ENCODE measurements at places on chromosomes 4 and X.

DNA sequence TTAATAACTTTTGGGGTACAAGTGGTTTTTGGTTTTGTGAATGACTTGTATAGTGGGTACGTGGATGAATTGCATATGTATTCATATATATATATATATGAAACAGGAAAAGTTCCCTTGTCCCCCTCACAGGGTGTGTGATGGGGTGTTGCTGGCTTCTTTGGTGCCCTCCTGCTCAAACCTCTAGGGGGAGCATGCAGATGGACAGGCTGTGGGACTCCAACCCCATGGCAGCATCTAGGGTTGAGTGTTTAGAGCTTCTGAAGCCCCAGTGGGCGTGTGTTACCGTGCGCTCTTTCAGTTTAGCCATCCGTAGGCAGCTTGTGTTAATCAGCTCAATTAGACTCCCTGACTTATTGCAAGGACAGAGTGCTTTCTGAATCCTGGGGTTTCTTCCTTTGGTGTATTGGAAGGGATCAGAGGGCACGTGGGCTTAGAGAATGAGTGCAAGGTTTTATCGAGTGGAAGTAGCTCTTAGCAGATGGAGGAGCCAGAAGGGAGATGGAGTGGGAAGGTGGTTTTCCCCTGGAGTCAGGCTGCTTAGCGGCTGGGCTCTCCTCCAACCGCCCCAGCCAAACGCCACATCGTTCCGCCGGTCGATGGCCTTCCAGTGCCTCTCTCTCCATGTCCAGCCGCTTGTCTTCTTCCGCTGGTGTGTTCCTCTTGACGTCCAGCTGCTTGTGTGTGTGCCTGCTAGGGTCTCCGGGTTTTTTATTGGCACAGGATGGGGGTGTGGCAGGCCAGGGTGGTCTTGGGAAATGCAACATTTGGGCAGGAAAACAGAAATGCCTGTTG lies 674.4 kb upstream of the LCORL start:
- no peaks in the 10 kb centered on the region for H3K4me1 ChIP-seq
- H3K27ac ChIP-seq, result no peak overlapping the region
- H3K36me3 ChIP-seq, result no peaks in the 10 kb centered on the region
- no peak overlapping the region for H3K4me3 ChIP-seq

GRCh38 chrX:20217906-20218305 lies 48.8 kb downstream of the RPS6KA3 start:
- H3K36me3 ChIP-seq, result peaks cover 30% of the 10 kb centered on the region
- H3K27me3 ChIP-seq, result no peaks in the 10 kb centered on the region
- DNase-seq, result no peak
- H3K4me3 ChIP-seq, result no peak overlapping the region
- no peak overlapping the region for H3K27ac ChIP-seq

DNA sequence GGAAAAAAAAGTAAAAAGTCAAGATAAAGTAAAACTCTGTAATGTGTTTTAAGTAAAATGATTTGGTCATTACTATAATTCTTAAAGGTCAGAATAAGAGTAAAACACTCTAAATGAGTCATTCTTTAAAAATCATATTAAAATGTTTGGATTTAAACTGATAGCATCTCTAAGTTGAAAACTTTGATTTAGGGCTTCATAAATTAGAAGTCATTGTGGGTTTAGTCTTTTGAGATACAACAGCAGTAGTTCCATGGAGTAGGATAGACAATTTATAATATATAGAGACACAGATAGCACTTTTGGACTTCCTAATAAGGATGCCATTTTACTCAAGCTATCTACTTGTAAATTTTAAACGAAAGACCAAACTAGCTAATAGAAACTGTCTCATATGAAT lies 77.1 kb upstream of the PABPC4L start:
- H3K27ac ChIP-seq, result no peak overlapping the region
- H3K4me3 ChIP-seq, result no peak overlapping the region
- DNase-seq, result no peak
- H3K4me1 ChIP-seq, result no peaks in the 10 kb centered on the region
- no peaks in the 10 kb centered on the region for H3K27me3 ChIP-seq

GRCh38 chrX:39519566-39520301 lies 578.0 kb downstream of the BCOR start:
- DNase-seq, result no peak
- no peaks in the 10 kb centered on the region for H3K27me3 ChIP-seq
- no peak overlapping the region for H3K4me3 ChIP-seq
- no peaks in the 10 kb centered on the region for H3K36me3 ChIP-seq

DNA sequence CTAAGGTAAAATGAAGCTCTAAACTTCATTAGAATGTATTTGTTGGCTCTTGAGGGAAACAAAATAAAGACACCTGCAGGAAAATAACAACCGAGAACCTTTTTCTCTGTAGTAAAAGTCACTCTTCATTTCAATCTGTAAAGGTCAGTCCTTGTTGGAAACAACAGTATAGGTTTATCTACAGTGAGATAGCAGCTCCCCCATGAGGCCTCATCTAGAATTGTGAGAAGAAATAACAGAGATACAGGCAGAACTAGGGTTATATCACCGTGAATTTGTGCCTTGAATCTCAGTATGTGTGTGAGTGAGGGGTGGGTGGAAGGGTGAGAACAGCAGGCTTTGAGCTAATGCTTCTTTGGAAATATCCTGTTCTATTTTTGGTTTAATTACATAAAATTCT lies 107.8 kb upstream of the FMR1 start:
- H3K27ac ChIP-seq, result no peak overlapping the region
- no peak overlapping the region for H3K4me3 ChIP-seq
- DNase-seq, result no peak
- H3K36me3 ChIP-seq, result no peaks in the 10 kb centered on the region
- no peaks in the 10 kb centered on the region for H3K27me3 ChIP-seq

DNA sequence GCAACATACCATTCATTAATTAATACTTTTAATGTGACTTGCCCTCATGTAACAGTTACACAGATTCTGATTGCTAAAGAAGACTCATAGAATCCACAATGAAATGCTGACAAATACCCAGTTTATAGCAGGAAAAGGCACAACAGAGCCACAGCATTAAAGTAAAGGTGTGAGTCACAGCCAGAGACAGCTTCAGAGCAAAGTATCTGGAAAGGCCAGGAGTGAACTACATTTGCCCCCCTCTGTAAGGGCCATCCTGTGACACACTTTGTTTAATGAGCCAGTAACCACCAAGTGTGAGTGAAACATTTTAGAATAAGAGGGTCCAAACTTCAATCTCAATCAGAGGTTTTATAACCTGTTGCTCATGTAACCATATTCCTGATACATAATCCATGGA lies 133.8 kb upstream of the TACR3 start:
- no peaks in the 10 kb centered on the region for H3K27me3 ChIP-seq
- no peak overlapping the region for H3K4me3 ChIP-seq
- H3K27ac ChIP-seq, result no peak overlapping the region
- H3K4me1 ChIP-seq, result no peaks in the 10 kb centered on the region
- DNase-seq, result no peak
- H3K36me3 ChIP-seq, result no peaks in the 10 kb centered on the region
